ENCODE measurements at places on chromosomes 1 and 21.

GRCh38 chr1:85838238-85838637, 130.0 kb upstream of the ZNHIT6 start:
- DNase-seq, result no peak

DNA sequence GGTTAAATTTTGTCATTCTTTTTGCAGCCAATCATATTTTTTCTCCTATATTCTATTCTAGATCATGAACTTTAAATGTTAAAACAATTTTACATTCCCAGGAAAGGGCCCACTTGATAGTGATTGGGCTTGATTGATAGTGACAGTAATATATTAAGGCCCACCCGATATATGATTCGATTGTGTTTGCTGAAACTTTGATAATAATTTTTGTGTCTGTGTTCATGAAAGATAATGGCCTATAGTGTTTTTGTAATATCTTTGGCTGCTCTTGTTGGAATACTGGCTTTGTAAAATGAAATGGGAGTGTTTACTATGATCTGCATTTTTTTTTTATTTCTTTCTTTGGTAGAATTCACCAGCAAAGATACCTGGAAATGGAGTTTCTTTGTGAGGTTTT, 100.3 kb downstream of the SCCPDH start:
- DNase-seq, result no peak

GRCh38 chr1:26797627-26798026, 9.9 kb downstream of the PIGV start:
- DNase-seq, result no peak

DNA sequence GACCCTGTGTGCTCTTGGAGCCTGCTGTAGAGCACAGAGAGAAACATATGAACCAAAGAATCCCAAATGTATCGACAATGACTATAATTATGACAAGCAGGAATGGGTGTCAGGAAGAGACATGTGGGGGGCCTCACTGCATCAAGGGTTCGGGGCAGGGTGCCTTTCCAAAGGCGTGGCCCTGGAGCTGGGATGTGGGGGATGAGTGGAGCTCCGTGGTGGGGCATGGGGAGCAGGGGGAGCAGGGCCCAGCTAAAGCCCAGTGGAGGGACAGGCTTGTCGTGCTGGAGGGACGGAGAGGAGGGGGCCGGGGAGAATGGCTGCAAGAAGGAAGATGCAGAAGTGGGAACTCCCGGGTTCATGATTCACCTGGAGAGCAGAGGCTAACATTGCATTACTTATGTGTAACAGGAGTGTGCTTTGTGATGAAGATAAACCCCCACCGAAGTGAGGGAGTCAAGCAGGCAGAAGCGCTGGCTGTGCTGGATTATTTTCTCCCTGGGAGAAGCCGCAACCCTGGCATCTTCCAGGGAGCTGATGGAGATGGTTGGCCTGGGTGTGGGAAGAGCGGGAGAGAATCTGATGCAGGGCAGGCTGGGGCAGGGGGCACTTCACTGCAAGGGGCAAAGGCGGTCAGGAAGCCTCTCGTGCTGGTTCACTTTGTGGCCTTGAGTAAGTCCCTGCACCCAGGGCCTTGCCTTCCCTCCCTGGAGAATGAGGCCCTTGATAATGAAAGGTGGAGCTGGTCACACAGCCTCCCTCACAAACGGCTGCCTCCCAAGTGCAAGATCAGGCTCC, 124.6 kb upstream of the RUNX3 start:
- DNase-seq, result no peak

DNA sequence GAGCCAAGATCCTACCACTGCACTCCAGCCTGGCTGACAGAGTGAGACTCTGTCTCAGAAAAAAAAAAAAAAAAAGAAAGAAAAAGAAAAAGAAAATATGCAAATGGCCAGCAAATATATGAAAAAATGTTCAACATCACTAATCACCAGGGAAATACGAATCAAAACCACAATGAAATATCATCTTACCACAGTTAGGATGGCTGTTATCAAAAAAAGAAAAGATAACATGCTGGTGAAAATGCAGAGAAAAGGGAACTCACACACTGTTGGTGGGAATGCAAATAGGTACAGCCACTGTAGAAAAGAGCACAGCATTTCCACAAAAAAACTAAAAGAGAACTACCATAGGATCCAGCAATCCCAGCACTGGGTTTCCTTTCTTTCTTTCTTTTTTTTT, 477.5 kb downstream of the SMYD3 start:
- no peak for DNase-seq

- no peak for DNase-seq
These were observed 65.7 kb upstream of the MORC3 start for GRCh38 chr21:36254106-36254941.

GRCh38 chr1:232883992-232884661, 66.3 kb upstream of the NTPCR start:
- no peak for DNase-seq

GRCh38 chr1:177142010-177142409, 22.5 kb downstream of the ASTN1 start:
- DNase-seq, result no peak

DNA sequence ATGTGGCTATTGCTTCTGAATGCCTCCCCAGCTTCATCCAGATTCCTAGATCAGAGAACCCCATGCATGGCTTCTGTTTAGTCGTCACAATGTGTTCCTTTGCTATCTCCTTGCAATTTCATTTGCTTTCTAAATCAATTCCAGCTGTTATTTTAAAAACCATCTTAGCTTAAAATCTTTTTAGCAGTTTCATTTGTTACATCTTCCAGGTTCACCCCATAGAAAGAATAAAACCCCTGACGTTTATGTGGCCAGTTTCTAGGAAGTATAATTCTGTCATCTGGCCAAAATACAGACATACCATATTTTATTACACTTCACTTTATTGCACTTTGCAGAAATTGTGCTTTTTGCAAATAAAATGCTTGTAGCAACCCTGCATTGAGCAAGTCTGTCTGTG, 278.4 kb downstream of the PTPRC start:
- DNase-seq, result no peak

- DNase-seq, result no peak
These were observed 176.5 kb downstream of the PBX1 start for GRCh38 chr1:164735315-164736052.

DNA sequence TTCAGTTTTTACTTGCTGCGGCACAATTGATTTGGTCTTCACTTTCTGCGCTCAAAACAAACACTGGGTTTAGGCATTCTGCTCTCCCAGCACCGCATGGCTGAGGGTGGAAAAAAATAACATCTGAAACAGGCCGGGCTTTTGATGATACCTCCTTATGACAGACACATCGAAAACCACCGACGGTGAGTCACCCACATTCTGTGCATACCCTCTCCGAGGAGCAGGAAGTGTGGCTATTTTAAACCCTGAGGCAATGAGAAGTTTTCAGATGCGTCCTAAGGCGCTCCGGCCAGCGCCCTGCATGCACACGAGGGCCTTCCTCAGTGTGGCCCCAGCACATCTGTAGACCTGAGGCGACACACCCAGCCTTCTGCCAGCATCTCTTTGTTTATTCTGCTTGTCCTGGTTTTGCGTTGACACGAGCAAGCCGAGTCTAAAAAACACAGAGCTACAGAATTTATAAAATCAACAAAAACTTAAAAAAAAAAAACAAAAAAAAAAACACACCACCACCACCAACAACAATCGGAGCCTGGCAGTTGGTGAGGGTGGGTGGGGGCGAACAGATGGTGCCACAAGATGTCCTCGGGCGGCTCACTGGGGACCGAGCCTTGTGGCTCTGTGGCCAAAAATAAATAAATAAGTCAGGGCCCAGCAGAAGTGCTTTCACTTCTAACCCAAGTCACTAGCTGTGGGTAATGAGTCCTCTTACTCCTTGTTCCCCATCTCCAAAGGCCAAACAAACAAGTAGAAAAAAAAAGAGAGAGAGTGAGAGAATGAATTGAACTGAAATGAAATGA, 162.6 kb upstream of the IRF2BP2 start:
- no peak for DNase-seq

DNA sequence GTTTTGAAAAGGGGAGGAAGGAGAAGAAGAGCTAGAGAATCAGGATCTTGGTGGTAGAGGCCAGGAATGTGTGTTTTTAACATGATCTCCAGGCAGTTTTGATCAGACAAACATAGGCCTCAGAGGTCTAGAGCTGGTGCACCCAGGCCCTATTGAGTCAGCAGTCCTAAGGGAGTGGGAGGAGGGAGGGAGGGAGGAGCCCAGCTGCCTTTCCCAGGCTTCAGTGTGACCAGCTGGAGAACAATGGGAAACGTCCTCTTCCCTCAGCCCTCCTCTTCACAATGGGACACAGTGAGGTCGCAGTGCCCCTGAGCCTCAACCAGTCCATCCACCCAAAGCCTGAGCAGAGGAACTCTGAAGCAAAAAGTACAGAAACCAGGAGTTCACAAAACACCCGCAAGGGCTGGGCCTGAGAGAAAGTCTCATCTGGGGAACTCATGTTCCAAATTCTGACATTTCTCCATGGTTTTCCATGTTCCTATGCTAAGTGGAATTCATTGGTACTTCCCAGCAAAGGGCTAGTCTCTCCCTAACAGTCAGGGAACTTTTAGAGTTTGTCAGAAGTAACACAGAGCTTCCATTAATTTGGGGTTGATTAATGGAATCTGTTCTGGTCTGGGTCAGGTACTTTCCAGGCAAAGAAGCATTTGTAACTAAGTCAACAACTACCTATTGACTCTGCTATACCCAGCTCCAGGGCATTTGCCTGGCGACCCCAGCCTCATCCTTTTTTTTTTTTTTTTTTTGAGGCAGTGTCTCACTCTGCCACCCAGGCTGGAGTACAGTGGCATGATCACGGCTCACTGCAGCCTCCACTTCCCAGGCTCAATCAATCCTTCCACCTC, 37.5 kb downstream of the ELAPOR1 start:
- DNase-seq, result peak; percentile 66

- no peak for DNase-seq
These were observed 16.7 kb downstream of the CNR2 start for GRCh38 chr1:23896491-23896890.
